Activated T-helper 1 cell treated with anti-CD3 and anti-CD28 coated beads, Interleukin-2, amount 50 U/mL, for 16 hours (primary cell): ENCODE measurements at places on chromosomes 2 and 18.

GRCh38 chr2:28457237-28457636 is 38.6 kb upstream of the PLB1 start:
- DNase-seq, result no peak

DNA sequence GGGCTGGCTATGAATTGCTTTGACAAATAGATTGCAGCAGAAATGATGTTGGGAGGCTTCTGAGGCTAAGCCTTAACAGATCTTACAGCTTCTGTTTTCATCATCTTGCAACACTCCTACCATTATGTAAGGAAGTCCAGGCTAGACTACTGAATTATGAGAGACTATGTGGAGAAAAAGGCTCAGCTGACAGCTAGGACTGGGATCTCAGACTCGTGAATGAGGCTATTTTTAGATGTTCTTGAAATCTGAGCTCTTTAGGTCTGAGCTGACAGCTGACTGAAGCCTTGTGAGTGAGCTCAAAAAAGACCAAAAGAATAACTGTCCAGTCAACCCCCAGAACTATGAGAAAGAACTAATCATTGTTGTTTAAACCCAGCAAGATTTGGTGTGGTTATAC is 70.3 kb downstream of the VWC2L start:
- no peak for DNase-seq

DNA sequence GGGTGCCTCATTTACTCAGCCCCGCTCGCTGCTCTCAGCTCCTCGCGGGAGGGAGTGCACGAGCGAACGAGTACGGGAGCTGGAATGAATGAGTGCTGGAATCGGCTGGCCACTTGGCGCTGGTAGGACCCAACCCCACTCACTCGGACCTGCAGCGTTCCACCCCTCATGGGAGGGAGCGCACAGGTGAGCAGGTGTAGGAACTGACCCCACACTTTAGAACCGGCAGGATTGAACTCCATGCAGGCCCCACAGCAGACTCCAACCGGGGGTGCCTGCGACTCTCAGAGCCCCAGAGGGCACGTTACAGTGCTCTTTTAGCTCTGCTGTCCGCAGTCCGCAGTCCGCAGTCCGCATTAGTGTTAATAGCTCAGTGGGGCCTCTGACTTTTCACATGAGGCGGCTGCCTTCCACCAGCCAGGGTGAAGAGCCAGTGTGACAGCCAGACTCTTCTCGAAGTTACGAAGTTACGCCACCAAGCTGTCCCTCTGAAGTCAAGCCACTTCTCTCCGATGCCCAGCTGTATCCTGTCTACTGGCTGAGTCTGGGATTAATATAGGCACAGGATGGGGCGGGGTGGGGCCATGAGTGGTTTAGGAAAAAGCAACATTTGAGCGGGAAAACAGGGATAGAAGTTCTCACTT is 102.7 kb upstream of the ARHGAP15 start:
- no peak for DNase-seq

GRCh38 chr2:4073026-4073569 is 369.7 kb downstream of the DCDC2C start:
- DNase-seq, result no peak

- no peak for DNase-seq
Observed at GRCh38 chr18:35415511-35416073, 38.5 kb upstream of the ZNF396 start.

GRCh38 chr18:6795307-6795706 is 65.8 kb downstream of the ARHGAP28 start:
- no peak for DNase-seq

- no peak for DNase-seq
Observed at GRCh38 chr2:186307871-186308270, 178.2 kb upstream of the ZC3H15 start.

- DNase-seq, result no peak
Observed at GRCh38 chr18:68233018-68233417, 481.9 kb downstream of the TMX3 start.

DNA sequence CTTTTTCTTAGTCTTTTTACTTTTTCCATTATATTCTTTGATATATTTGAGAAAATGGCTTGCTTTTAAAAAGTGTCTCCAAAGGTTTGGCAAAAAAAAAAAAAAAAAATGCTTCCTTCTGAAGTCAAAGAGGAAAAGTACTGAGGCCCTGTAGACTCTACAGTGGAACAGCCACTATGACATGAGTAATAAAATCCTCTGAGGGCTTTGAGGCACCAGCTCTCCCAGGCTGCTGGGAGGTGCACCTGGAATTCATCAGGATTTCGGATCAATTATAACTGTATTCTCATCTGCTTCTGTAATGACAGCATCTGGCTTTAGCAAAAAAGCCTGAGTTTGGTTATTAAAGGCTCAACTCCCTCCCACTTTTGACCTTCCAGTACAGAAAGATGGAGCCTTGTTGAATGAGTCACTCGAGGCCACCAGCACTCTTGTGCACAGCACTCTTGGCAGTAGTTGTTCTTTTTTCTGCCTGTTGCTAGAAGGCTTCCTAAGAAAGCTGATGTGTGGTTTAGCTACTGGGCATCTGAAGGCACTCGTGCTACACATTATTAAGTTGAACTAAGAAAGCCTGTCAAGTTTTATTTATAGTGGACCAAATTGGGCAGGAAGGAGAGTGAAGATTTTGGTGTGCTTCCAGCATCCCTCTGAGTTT is 131.3 kb downstream of the PRPF40A start:
- DNase-seq, result no peak

DNA sequence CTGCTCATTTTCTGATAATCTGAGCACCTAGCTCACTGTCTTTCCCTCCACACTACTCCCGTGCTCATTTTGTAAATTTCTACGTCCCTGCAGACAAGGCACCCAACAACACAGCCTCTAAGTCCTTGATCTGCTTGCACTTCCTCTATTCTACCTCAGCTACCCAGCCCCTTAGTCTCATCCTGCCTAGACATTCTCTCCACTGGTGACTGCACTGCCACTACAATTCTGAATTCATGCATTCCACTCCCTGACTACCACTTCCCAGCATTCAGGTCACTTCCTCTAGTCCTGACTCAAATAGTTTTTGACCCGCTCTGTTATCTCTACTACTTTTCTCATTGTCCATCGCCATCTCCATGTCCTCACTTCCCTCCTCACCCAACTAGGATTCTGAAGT is 155.7 kb downstream of the DYM start:
- no peak for DNase-seq

- DNase-seq, result no peak
Observed at GRCh38 chr2:128547667-128548066, 229.0 kb upstream of the HS6ST1 start.

- DNase-seq, result no peak
Observed at GRCh38 chr2:3780477-3781402, 77.4 kb downstream of the DCDC2C start.

DNA sequence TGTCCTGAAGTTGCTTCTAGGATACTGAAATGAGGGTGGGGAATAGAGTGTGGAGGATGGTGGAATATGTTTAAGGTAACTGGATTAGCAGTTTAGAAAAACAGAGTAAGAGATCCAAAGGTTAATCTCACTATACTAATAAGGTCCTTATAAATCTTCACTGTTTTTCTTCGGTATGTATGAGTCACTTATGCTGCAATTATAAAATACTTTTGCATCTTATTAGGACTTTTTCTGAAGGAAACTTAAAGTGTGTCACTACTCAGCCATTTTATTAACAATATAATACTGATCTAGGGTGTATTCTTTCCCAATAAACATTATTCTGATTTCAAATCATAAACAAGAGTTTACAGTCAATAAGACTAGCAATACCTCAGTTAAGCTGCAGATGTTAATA is 182.3 kb downstream of the ZNF521 start:
- DNase-seq, result no peak
